Kasumi-1 (cell line): ENCODE measurements at places on chromosomes 3 and 15.

- no peak for DNase-seq
These were observed 7.3 kb upstream of the HEG1 start for GRCh38 chr3:125062904-125063618.

DNA sequence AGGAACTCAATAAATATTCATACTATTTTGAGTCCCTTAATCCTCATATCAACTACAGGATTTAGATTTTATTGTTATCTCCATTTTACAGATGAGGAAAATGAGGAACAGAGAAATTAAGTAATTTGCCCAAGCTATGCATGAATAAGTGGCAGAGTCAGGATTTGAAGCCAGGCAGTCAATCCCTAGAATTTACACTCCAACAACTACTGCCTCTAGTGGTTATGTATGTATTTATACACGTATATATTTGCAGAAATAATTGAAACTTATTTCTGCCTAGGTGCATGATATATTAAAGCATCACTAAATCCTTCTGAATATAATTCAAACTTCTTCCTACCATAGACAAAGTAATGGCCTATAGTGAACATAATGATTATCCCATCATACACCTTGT, 137.4 kb downstream of the SERPINI1 start:
- peak; percentile 44 for DNase-seq

DNA sequence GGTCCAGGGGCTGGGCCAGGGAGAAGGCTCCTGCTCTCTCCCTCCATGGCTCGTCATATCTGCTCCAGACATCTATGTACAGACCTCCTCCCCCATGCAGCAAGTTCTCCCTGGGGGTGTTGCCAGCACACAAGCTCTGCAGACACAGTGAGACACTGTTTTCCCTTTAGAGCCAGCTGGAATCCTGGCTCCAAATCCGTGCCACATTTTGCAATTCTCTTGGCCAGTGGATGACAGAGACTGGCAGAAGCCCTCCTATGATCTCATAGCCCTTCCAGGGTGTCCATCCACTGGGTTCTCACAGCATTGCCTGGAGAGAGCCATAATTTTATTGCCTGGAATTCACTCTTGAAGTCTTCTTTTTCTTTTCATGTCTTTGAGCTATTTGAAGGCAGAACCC, 203.9 kb downstream of the TLE3 start:
- DNase-seq: no peak

DNA sequence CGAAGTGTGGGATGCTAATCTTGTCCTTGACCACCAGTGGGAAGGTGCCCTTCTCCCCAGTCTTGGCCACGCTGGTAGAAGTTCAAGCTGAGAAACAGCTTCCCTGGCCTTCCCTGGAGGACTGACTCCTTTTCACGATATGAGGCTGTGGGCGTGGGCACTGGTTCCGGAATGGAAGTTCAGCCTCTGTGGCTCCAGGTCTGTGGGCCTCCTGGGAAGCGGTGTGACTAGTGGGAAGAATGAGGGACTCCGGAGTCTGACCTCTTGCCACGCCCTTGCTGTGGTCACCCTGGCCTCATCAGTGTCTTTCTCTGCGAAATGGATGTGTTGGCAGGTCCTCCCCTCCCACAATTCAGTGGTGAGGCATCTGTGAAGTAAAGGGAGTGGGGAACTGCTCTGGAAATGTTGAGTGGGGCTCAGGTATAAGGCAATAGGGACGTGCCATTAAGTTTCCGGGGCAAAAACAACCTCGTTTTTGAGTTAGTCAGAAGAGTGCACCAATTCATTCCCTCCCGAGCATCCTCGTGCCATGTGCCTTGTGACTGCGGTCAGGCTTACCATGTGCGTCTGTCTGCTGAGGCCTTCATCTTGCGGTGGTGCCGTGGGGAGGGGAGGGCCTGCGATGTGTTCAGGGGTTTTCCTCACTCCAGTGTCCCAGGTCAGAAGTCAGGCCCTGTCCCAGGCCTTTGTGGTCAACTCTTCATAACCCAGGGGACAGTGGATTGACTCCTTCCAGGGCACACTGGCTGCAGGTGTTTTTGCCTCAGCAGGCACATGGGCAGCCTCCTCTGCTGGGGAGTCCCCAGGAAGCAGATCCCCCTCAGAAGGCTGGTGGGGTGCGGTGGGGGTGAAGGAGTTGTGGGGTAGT, 11.8 kb upstream of the SEC13 start:
- DNase-seq: no peak

DNA sequence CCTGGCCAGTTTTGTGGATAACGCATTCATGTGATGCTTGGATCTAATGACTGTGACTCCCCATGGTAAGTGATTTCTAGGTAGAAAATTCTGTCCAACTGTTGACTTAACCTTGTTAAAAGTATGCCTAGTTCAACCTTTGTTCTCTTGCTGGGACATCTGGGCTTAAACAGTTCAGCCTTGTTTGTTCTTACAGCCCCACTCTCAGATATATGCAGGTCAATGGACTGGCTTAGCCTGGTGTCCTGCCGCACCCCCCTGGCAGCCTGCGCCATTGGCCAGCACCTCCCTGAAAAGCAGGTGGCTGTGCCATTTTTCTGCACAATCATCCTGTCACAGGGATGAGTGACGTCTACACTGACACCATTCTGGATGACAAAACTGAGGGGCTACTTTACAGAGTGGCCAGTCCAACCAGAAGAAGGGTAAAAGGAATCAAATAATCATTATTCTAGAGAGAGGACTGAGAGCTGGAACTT, 244.7 kb upstream of the ONECUT1 start:
- DNase-seq: no peak

DNA sequence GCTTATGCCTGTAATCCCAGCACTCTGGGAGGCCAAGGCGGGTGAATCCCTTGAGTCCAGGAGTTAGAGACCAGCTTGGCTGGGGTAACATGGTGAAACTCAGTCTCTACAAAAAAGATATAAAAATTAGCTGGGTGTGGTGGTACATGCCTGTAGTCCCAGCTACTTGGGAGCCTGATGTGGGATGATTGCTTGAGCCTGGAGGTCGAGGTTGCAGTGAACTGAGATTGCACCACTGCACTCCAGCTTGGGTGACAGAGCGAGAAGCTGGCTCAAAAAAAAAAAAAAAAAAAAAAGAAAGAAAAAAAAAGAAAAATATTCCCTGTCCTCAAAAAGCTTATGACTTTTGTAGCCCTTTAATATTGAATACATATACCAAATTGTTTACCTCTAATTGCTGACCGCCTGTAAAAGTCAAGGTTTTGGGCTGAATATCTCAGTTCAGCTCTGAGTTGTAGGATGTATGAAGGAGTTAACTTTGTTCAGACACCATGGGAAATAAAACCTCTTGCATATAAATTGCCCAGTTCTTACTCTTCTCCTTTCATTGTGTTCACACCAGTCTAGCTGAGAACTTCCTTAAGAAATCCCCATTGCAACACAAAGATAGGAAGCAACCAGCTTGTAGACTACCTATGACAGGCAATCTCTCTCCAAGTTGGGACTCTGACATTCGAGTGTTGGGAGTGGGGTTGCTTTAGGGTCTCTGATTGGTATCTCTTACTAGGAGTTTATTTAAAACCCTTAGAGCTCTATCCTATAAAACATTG, 97.6 kb upstream of the RASGRP1 start:
- DNase-seq: no peak

- DNase-seq: no peak
These were observed 138.9 kb upstream of the FRMD4B start for GRCh38 chr3:69524816-69525215.

- DNase-seq: no peak
These were observed 39.3 kb downstream of the CDCP1 start for GRCh38 chr3:45106874-45107273.

DNA sequence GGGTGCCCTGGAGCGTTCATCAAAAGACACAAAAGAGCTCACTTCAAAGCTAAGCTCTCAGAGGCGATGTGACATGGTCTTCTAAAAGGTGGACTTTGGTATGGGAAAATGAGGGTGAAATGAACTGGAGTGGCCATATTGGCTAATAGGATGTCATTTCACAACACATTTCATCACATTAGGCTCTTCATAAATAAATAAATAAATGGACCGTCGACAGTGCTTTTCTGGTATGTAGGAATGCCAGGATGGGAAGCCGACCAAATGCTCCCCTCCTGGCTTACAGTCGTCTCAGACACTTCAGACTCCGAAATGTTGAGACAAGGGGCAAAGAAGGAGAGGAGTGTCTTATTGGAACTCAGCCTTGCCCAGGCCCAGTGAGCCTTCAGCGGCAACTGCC, 383.0 kb downstream of the NTRK3 start:
- no peak for DNase-seq
